ENCODE measurements at places on chromosomes 3 and 15.
A peak's percentile ranks its signal among the peaks of the same experiment; 100 is the strongest.

DNA sequence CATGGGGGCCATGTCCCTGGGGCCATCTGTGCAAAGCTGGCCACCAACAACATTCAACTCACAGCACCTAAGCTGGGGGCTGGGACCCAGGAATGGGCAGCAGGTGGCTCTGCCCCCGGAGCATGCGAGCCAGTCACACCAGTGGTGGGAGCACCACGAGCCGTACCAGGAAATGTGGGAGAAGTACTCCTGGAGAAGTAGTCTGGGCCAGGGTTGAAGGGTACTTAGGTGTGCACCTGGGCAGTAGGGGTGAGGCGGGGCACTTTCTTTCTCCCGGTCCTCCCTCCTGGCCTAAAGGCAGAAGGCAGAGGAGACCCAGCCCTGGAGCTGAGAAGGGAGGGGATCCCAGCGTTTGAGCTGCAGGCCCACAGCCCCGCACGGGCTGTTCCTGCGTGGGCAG is 94.2 kb downstream of the PLXNA1 start:
- no peak for DNase-seq

GRCh38 chr15:80893777-80894176 is 95.8 kb downstream of the MESD start:
- DNase-seq: no peak

- no peak for DNase-seq
These were observed 153.6 kb downstream of the TMEM108 start for GRCh38 chr3:133191818-133192217.

DNA sequence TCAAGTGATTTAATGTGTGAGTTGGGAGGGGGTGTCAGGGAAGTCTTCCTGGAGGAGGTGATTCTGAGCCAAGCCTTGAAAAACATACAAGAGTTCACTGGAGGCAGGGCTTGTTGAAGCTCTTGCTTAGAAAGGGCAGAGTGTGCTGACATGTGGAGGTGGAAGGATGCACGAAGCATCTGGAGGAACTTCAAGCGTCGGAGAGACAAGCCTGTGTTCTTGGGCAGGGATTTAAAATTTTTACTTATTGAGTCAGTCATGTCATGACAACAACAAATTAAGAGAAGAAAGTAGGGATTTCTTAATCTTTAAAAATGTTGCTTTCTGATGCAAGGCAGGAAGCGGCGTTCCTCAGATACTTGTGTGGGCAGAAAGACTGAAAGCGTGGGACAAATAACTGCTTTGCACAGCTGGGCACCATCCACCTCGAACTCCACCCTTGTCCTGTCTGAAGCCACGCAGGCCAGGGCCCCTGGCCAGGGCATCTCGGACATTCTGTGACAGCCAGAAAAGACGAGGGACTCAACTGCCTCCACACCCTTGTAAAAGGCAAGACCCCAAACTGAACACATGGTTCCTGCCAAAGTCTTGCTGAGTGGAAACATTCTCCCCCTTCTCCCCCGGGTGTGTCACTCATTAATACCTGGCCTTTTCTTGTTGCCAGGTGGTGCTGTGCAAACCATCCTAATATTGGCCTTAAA is 6.9 kb upstream of the IL16 start:
- DNase-seq: peak; percentile 85

DNA sequence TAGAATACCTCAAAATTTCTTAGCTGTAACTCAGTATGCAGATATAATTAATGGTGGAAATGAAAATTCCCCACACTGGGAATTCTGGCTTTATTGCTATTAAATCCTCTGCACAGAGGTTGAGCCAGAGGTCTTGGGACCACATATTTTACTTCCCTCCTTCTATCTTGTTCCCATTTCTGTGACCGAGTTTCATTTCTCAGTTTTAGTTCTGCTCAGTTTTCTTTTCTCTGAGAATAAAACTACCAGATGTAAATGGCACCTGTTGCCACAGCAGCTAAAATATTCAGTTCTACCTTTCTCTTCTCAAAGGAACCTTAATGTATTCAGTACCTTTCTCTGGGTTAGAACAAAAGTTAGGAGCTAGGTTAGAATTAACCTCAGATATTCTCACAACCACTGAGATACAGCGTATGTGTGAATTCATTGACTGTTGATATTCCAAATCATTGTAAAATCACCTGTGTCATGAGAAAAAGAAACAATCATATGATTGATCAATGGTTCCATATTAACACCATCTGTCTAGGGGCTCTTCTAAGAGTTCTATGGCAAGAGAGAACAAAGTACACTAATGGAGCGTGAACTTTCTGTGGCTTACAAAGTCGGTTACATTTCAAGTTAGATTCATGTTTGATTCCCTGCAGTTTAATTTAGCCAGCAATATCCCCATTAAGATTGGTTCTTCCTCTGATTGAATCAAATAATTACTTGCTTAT is 374.1 kb downstream of the EFHB start:
- DNase-seq: no peak

- DNase-seq: no peak
These were observed 1.8 kb upstream of the CCR9 start for GRCh38 chr3:45884368-45885201.

DNA sequence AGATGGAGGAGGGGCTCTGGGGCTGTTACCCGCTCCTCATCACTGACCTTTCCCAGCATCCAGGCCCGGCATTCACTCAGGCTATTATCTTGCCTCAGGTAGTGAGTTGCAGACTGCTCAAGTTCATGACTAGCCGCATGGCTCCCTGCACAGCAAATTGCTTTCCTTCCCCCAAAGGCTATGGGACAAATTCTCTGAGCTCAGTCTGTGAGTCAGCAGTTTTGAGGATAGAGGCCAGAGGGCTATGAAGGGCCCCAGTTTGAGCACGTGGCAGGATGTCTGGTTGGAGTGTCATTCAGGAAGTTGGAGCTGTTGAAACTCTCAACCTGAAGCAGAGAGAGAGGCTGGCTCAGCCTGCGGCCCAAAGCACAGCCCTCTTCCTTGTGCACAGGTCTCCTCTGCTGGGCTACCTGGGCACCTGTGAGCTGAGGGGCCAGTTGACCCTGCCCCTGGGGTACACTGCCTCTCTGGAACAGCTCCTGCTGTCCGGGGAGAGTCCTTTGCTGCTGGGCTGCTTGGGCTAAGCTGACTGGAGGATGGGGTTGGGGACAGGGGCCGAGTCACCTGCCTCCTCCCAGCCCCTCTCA is 7.9 kb downstream of the FAH start:
- peak; percentile 76 for DNase-seq

All from coronary artery (tissue), 2 donors.